Femur (tissue), 1 donor: ENCODE measurements at places on chromosomes 7 and 10.
A peak's percentile ranks its signal among the peaks of the same experiment; 100 is the strongest.

GRCh38 chr7:124059375-124059774 lies 26.5 kb upstream of the TMEM229A start:
- DNase-seq = no peak

GRCh38 chr7:84251277-84251781 lies 56.7 kb upstream of the SEMA3A start:
- peak; percentile 46 for DNase-seq

GRCh38 chr7:136018104-136018503 lies 40.9 kb upstream of the MTPN start:
- DNase-seq = no peak

- DNase-seq = no peak
These were observed 353.5 kb downstream of the ELMO1 start for GRCh38 chr7:37095122-37095521.

DNA sequence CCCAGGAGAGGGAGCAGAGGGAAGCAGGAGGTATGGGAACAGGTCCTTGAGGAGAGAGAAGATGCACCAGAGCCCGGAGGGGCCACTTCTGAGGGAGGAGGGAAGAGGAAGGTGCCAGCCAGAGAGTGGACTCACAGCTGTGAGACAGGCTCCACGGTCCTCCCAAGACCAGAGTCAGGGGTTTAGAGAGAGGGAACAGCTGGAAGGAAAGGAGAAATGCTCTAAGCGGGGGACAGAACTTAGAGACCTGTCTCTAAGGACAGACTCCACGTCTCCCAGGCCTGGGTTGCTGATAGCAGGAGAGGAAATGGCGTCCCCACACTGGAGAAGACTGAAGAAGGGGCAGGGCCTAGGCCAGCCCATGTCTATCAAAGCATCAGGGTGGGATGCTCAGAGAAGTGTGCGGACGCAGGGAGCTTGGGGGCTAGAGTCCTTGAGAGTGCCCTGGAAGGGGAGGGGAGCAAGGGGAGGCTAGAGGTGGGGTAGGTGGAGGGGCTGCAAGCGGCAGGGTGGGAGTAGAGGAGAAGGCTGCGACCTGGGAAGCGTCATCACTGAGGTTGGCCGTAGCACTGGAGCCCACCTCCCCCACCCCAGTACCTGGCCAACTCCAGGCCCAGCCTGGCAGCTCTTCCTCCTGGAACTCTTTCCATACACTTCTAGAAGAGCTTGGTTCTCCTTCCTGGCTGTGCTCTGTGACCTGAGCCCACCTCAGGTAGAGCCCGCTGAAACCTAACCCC lies 25.6 kb upstream of the GRID1 start:
- DNase-seq = no peak

- no peak for DNase-seq
These were observed 39.4 kb downstream of the PLXNA4 start for GRCh38 chr7:132536654-132537395.

DNA sequence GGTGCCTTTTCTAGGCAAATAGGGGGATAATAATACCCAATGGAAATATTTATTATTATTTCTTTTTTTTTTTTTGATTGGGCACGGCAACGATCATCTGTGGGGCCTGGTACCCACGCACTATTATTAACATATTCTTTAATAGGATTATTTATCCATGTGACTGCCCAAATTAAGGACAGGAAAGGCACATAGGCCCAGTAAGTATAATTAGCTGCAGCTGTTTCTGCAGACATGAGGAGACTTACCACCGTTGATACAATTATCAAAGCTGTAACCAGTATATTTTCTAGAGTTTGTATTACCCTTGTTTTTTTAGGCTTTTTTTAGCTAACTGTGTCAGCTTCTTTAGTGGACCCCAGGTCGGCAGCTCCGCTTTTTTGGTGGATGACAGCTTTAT lies 25.2 kb upstream of the GUSB start:
- DNase-seq = no peak

DNA sequence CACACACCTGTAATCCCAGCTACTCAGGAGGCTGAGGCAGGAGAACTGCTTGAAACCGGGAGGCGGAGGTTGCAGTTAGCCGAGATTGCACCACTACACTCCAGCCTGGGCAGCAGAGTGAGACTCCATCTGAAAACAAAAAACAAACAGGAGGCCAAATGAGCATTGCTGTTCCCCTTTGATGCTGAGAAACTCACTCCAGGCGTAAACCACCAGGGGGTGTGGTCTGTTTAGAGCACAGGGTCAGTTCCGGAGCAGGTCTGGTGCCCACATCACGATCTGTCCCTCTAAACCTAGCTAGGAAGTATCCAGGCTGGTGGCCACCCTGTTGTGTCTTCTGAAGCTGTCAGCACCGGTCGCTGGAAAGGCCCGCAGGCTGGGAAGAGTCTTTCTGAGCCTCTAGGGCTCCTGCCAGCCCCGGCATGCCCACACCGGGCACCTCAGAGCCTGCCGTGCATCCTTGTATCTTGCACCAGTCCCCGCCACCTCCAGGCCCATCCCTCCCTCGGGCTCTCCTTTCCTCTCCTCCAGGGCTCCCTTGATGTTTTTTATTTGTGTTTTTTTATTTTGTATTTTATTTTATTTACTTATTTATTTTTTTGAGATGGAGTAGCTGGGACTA lies 66.3 kb upstream of the SH2B2 start:
- no peak for DNase-seq

DNA sequence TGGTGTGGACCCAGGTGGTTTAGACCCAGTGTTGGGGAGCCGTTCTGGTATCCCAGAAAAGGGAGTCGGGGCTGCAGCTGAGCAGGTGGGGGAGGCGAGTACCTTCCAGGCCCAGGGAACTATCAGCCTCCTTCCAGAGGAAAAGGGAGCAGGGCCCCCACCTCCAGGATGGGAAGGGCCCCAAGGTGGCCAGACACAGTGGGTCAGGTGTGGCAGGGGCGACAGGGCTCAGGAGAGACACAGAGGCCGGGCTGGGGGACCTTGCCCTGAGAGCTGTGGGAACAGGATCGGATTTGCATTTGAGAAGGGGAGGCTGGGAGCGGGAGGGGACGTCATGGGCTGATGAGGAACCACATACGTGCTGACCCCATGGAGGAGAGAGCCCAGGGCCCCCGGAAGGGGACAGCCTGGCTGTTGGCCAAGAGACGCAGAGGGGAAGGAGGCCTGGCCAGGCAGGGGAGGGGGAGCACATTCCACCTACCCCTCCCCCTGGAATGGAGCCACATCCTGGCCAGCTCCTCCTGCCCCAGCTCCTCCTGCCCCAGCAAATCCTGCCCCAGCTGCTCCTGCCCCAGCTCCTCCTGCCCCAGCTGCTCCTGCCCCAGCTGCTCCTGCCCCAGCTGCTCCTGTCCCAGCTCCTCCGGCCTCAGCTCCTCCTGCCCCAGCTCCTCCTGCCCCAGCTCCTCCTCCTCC lies 9.7 kb upstream of the TTYH3 start:
- DNase-seq = peak; percentile 88

DNA sequence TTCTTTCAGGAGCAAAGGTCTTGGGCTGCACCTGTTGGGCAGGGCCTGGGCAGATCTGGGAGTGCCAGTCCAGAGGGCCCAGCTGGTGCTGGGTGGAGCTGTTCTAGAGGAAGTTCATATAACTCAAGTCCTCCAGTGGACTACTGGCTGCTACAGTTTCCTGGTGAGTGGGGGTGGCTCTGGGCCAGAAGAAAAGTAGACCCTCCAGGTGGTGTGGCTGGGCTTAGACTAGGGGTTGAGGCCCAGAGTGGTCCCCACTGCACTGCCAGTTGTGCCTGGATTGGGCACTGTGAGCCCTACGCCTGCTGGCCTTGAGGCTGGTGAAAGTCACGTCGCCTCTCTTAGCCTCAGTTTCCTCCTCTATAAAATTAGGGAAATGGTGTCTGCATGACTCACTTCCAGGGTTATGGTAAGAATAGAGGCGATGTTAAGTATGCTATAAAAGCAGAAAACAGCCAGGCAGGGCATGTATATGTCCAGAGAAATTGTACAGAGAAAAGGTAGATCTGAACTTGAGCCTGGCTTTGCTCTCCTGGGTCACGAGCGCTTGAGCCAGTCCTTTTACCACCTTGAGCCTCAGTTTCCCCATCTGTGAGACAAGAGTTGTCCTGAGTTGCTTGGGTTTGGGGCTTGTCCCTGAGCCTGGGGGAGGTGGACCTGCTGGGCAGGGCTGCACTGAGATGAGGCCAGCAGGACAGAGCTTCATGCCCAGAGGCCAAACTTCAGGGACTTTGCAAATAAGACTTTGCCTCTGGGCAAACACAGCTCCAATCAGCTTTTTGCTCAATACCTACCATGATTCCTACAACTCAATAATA lies 3.8 kb upstream of the CLDN3 start:
- no peak for DNase-seq

DNA sequence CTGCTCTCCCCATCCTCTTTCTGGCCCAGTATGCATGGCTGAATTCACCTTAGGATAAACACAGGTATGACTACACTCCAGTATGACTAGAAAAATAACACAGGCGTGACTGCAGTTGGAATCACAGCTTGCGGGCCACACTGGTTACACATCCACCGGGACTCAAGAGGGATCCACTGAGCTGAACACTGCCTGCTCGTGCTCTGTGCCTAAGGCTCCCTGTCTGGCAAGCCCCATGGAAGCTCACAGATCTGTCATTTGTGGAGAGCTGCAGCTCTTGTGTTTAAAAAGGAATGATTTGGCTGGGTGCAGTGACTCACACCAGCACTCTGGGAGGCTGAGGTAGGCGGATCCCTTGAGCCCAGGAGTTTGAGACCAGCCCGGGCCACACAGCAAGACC lies 26.8 kb downstream of the VOPP1 start:
- DNase-seq = no peak

DNA sequence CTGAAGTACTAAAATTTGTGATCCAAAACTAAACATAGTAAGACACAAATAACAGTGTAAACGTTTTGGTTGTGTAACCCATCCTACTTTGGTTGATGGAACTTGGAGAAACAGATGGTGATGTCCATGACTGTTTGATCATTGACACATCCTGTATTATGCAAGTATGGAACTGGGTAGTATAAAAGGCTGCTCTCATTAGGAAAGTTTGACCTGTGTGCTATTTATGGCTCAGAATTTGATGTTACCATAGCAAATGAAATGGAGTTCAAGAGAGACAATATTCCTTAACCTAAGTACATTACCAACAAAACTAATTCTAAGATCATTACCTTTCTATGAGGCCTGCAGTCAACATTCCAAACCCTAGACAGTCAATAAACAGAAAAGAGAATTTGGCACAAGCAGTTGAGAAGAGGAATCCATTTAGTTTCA lies 39.9 kb downstream of the DKK1 start:
- no peak for DNase-seq

- DNase-seq = peak; percentile 18
These were observed 1043.2 kb upstream of the C7orf33 start for GRCh38 chr7:147547252-147547897.

DNA sequence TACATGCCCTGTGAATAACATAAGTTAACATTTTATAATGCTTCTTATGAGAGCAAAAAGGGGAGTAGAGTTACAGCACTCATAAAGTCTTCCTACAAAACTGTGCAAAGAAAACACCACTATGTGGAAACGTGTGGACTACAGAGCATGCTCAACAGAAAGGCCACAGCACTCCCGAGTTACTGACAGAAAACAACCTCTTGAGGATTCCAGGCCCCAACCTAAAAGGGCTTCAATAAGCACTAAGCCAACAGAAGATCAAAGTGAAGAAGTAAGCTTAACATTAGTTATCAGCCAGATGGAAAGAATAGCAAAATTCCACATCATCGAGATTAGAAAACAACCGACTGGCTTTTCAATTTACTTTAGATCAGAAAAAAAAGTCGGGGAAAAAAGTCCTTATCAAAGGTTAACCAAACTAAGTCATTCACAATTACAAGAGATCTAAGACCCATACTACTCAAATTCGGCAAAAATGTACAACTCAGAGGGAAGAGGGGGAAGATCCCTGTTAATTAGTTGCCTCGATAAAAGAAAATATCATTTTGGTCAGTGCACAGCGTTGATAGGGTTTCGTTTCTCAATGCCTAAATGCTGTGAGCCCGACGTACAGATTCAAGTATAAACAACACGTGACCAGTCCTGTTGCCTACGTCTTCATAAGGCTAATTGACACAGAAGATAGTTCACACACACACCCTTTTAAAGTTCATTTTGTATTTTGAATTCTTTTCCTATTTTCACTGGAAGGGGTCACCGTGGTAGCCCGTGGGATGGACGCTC lies 1.4 kb downstream of the KBTBD2 start:
- peak; percentile 44 for DNase-seq

GRCh38 chr7:28174442-28174841 lies 6.2 kb downstream of the JAZF1 start:
- no peak for DNase-seq

DNA sequence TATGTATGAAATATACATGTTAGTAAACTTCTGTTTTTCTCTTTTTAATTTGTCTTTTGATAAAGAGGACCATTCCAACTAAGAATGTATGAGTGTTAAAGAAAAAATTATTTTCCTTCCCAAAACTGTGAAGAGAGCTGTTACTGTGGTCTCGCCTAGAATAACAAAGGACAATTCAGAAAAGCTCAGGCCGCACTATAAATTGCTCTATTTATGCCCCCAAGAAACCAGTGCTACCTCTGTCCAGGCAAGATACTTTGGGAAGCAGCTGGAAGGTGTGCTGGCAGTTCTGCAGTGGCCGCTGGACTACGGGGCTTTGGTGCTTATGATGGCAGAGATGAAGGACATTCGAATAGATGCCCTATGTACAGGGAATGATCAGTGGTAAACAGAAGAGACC lies 252.1 kb downstream of the DOCK4 start:
- DNase-seq = no peak
